ENCODE measurements at places on chromosomes 1 and 21.

GRCh38 chr1:54302951-54303843 is 103.0 kb downstream of the SSBP3 start:
- DNase-seq = no peak

GRCh38 chr1:156226116-156226538 is 13.3 kb downstream of the PMF1 start:
- no peak for DNase-seq

GRCh38 chr1:224448453-224449017 is 13.9 kb upstream of the WDR26 start:
- no peak for DNase-seq

- DNase-seq = no peak
Measured at GRCh38 chr1:88189525-88189924, 494.5 kb upstream of the PKN2 start.

GRCh38 chr1:37999430-38000232 is 5.7 kb downstream of the FHL3 start:
- no peak for DNase-seq

- no peak for DNase-seq
Measured at GRCh38 chr1:242873661-242874060, 349.2 kb upstream of the PLD5 start.
